Suppressor macrophage (primary cell): ENCODE measurements at places on chromosomes 16 and 17.

GRCh38 chr17:32491371-32492263, 4.8 kb downstream of the CDK5R1 start:
- no peak for DNase-seq

DNA sequence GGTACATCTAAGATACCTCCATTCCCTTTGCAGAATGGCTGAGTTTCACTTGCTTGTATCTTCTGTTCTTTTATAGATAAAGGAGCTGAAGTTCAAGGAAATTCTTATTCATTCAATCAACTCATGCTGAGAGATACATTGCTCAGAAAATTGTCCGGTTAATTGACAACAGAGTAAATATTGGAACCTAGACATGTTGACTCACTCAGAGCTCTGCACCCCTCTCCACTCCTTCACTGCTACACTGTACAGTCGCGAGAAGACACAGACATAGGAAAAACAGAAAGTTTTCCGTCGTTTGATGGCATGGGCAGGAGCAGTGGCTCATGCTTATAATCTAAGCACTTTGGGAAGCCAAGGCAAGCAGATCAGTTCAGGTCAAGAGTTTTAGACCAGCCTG, 690.5 kb upstream of the SOX9 start:
- DNase-seq: no peak

GRCh38 chr16:75000481-75001081, 1.8 kb downstream of the ZNRF1 start:
- DNase-seq: peak; percentile 18

GRCh38 chr17:78266231-78266631, 34.8 kb downstream of the TMEM235 start:
- no peak for DNase-seq

DNA sequence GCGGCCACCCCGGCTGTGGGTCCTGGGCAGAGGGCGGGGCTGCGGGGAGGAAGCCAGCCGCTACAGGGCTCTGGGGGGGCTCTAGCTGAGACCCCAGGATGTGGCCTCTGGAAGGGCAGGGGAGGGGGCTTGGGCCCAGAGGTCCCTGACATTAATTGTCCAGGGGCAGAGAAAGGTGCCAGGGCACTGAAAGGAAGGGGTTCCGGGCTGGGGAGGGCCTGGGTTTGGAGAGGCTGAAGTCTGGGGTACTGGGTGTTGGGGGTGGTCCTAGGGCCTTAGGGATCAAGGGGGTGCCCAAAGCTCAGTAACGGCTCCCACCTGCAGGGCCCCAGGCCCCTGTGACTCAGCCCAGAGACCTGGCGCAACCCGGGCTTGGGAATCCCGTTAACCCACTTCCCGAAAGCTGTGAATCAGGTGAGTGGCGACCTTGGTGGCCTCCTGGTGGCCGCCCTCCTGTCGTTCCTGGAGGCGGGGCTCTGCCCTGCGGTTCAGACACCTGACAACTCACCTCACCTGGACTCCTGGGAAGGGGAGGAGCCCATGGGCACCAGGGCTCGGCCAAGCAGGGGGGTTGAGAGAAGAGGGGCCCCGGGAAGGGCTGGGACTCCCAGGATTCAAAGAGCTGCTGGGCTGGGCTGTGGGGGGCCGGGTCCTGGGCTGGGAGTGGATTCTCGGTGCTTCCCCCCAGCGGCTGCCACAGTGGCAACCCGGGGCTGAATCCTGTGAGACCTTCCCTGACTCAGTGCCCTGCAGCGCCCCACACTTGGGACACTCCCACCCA, 465 bp upstream of the PRSS22 start:
- no peak for DNase-seq

DNA sequence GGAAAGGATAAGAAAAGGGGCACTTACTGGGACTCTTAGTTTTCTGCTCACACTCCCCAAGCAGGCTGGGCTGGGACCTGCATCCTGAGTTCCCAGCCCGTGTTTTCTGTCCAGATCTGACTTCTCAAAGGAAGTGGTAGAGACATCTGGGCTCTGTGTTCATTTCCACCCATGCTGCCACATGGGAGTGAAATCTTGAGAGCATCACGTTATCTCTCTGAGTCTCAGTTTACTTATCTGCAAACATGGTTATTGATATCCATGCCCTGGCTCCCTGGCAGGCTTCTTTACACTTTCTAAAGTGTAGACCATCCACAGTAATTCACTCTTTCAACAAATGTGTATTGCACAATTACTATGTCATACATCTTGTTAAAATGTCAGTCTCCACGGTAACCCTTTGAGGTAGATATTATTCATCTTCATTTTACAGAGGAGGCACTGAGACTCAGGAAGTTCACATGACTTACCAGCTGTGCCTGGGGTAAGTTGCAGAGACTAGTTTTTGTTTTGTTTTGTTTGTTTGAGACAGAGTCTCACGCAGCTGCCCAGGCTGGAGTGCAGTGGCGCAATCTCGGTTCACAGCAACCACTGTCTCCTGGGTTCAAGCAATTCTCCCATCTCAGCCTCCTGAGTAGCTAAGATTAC, 3.4 kb downstream of the ZNF688 start:
- peak; percentile 88 for DNase-seq
